ENCODE measurements at places on chromosomes 12 and 14.

GRCh38 chr12:3075315-3075714 is 1.9 kb upstream of the TSPAN9 start:
- no peak for DNase-seq

DNA sequence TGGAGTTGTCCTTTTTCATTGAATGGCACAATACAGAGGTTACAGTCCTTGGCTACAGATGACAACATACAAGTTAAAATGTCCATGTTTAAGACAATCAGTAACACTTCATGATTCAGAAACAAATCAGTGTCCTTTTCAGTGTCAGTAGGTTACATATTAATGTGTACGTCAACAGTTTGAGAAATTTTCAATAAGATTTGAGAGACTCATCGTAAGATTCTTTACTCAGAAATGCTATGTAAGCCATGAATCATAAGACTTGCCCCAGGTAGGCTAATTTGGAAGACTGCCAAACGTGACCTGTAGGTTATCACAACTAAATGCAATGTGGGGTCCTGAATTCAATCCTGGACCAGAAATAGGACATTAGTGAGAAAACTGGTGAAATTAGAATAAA is 3.5 kb downstream of the RDH12 start:
- DNase-seq: no peak

- DNase-seq: no peak
Measured at GRCh38 chr14:55578511-55578910, 1.5 kb upstream of the KTN1 start.

- no peak for DNase-seq
Measured at GRCh38 chr12:26966842-26967241, 28.6 kb downstream of the FGFR1OP2 start.

- DNase-seq: no peak
Measured at GRCh38 chr14:87784386-87784785, 208.6 kb downstream of the GALC start.

GRCh38 chr12:48998497-48999353 is 450 bp downstream of the DDN start:
- no peak for DNase-seq

DNA sequence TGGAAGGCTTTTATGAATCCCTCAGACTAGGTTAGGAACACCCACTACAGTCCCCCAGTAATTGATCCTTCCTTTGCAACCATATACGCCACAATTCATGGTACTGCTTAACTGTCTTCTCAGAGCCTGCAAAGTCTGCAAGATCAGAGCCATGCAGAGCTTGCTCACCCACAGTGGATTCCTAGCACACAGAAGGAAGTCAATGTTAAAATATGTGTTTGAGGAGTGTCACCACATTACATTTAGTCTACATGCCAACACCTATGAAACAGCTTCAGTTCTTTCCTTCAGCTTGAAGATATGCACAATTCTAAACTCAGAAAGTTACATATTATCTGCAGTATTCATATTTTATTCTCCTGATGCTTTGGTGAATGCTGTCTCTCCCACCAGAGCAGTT is 138.5 kb downstream of the NDUFA12 start:
- DNase-seq: no peak

DNA sequence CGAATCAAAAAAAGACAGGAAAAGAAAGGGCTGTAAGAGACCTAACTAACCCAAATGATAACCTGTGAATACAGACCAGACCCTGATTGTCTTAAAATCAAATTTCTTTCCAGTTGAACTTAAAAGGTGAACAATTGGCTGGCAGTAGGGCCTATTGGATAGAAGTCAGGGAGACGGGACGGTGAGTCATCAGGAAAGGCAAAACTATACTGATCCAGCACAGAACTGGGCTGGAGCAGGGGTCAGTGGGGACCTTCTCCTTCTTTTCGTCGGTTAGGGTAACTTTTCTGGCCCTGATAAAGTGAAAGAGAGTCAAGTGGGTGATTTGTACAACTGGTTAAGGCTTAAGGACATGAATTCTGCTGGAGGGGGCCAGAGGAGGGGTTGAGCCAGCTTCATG is 84.9 kb upstream of the OTX2 start:
- DNase-seq: no peak

- DNase-seq: no peak
Measured at GRCh38 chr12:5200278-5201087, 156.8 kb downstream of the KCNA5 start.

DNA sequence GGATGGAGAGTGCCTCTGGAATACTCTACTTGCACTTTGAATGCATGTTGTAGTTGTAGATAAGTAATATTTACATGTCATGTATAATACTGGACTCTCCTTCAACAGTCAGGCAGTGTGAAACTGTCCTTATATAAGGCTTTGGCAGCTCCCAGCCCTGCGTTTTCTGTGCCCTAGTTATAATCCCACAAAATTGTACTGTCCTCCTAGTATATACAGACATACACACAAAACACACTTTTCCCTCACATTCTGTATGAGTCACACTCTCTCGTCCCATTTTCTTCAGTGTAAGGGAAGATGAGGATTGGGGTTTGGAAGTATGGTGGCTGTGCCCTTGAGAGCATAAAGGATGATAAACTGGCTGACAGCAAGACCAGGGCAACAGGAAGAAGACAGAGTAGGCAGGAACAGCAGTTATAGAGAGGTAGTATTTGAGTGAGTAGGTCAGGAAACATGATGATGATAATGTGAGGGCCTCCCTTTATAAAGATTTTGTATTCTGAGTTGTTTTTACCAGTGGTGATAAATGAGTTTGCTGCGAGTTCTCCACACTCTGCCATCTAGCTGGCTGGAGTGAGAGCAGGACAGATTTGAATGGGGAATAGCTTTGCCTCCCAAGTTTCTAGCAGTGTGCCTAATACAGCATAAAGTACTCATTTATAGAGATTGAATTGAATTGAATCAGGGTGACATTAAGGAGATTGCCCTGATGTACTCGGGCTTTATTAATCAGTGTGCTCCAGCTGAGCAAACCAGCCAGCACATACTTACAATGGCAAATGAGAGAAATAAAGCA is 5.0 kb downstream of the CREBL2 start:
- no peak for DNase-seq

- no peak for DNase-seq
Measured at GRCh38 chr12:167959-168600, 45.9 kb downstream of the SLC6A12 start.

GRCh38 chr12:96401076-96401871 is 1.0 kb upstream of the CDK17 start:
- DNase-seq: peak; percentile 27

- no peak for DNase-seq
Measured at GRCh38 chr12:40104461-40105264, 1.2 kb downstream of the SLC2A13 start.

- no peak for DNase-seq
Measured at GRCh38 chr12:109609342-109609741, 35.7 kb downstream of the MVK start.

DNA sequence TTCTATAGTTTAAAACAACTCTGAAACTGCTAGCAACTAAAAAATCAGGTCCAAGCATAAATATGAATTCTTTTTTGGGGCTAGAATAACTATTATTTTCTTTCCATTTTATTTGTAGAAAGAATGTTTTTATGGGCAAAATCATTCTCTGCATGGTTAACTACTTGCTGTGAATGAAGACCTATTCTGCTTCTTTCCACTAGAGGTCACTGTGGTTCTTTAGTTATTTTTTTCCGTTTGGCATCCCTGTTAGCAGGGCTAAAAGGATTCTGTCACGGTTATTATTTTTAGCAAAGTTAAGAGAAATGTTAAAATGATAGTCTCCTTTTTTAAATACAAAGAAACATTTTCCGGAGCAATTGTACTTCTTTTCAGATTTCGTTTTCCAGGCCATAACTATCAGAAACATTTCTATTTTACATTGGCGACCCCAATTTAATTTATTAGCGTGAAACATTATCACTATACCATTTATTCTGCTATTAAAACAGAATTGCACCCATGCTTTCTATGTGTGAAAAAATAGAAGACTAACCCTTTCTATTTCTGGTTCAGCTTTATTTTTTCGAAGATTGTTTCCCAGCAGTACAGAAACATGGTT is 404.8 kb downstream of the ATP23 start:
- DNase-seq: no peak

DNA sequence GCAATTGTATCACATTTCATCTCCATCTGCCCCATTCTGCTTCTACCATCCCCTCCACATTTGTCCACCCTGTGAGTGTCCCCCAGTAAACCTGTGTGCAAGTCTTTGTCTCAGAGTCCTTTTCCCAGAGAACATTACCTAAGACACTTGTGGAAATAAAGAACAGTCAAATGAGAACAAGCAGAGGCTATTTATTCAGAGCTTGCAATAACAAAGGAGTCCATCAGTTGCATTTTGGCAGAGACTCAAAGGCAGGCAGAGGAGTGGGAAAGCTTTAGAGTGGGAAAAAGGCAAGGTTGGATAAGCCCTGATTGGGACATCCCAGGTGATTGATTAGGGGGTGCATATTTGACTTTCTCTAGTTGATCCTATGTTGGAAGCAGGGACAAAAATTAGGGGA is 18.2 kb upstream of the PPFIBP1 start:
- no peak for DNase-seq

DNA sequence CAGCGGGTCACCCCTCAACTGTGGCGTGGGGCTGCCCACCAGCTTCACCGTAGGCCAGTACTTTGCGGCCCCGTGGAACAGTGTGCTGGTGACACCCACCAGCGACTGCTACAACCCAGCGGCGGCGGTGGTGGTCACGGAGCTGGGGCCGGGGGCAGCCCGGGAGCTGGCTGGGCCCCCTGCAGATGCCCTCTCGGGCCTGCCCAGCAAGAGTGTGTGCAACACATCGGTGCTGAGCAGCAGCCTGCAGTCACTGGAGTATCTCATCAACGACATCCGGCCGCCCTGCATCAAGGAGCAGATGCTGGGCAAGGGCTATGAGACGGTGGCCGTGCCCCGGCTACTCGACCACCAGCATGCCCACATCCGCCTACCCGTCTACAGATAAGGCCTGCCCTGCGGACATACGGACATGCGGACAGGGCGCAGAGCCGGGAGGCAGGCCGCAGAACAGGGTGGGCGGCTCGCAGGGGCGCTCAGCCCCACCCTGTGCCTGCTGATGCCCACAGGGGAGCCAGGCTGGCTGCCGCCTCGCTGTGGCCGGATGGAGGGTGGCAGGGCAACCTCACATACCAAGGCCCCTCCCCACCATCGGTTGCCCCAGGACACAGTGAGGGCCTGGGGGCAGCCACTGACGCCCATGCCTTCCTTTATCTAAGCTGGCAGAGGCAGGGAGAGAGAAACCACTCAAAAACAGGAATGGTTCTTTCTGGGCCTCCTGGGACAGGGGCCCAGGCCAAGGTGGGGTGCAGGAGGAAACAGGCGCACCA is 55.5 kb downstream of the FAM222A start:
- no peak for DNase-seq

- DNase-seq: no peak
Measured at GRCh38 chr14:64992328-64992885, 5.7 kb downstream of the FNTB start.

DNA sequence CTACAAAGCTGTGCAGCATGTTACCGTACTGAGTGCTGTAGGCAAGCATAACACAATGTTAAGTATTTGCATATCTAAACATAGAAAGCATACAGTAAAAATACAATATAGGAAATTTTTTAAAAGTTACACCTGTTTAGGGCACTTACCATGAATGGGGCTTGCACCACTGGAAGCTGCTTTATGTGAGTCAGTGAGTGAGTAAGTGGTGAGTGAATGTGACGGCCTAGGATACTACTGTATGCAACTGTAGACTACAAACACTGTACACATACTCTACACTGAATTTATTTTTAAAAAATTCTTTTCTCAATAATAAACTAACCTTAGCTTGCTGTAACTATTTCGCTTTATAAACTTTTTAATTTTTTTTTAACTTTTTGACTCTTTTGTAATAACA is 82.1 kb upstream of the FSCB start:
- DNase-seq: no peak

GRCh38 chr12:124110372-124110883 is 137.4 kb downstream of the ZNF664 start:
- no peak for DNase-seq

DNA sequence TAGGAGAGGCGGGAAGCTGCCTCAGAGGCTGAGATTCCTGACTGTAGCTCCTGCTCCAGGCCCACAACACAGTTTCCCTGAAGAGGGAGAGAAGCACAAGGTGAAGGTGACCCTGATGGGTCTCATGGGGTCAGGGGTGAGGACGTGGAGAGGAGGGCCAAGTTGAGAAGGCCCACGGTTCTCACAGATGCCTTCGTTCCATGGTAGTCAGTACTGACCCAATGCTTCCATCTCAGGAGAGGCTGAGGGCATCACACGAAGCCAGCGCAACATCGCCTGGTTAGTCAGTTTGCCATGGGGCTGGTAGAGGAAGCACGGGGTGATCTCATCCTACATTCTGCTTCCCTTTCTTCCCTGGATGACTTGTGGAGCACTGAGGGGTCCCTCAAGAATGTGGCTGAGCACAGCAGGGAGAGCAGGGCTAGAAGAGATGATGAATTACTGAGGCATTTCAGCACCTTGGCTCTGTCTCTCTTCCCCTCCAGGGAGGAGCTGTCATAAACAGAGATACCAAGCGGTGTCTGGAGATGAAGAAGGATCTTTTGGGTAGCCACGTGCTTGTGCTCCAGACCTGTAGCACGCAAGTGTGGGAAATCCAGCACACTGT is 51.9 kb downstream of the GALNT8 start:
- DNase-seq: no peak

DNA sequence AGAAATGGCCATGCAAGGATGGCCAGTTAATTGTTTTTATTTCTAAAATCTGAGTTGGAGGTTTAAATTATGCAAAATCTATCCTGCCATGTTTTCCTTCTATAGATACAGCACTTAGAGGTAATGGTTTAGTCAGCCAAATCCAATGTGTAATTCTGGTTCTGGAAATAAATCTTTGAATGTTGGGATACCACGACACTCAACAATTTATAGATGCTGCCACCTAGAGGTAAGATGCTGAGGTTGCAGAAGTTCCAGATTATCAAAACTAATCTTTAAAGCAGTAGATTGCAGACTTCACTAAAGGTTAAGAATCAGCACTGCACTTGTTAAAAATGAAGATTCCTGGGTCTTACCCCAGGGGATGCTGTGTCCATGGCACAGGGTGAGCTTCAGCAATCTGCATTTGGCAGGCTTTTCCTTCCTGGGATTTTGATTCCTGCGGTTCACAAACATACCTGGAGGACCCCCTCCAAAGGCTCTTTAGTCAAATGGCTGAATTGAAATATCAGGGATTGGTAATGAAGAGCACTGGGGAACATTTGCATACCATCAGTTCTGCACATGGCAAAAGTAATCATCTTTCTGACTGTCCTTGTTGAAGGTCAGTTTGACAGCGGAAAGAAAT is 53.4 kb upstream of the ANO4 start:
- no peak for DNase-seq

GRCh38 chr14:104321088-104321801 is 182.9 kb downstream of the KIF26A start:
- no peak for DNase-seq

GRCh38 chr12:92581604-92582003 is 121.2 kb upstream of the PLEKHG7 start:
- no peak for DNase-seq

DNA sequence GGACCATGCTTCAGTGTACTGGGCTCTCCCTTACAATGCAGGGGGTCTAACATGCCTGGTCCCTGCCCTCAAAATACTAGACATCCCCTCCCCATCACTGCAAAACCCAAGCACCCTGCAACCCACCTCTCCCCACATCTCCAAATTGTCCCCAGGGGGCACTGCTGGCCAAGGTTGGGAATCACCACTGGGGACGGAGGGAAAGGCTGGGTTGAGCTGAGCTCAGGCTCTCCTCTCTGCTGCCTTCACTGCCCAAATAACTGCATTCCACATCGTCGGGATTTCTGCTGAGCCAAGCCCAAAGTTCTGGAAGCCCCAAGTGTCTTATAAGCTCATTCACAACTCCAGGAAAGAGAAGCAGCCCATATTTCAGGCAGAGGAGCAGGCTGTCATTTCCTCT is 69.6 kb downstream of the NT5DC3 start:
- no peak for DNase-seq
